ENCODE measurements at places on chromosomes 7 and 10. TPM values are rescaled to one million over a fixed set of nuclear protein-coding genes. Genes with fewer than 3 reads are reported as not detected.

The TMEM273 gene
- not detected for total RNA-seq

The CYP3A5 gene
- not detected for total RNA-seq

The SORBS1 gene
- total RNA-seq, result 1.1 TPM

The DUS4L gene
- total RNA-seq, result 5.0 TPM

The SH3PXD2A gene
- 54.0 TPM for total RNA-seq

The POLD2 gene
- total RNA-seq, result 71.2 TPM

The RARRES2 gene
- 90.6 TPM for total RNA-seq

The MRLN gene
- total RNA-seq, result not detected
